MCF 10A (cell line): ENCODE measurements at places on chromosomes 2 and 18. TPM values are rescaled to one million over a fixed set of nuclear protein-coding genes. Genes with fewer than 3 reads are reported as not detected.

HRH4 gene
- 0.10 and 0.16 TPM in 2 replicates for total RNA-seq

FOXD4L1 gene
- total RNA-seq: 0.63 and 0.98 TPM in 2 replicates

KCNG3 gene
- total RNA-seq: not detected in 2 replicates

CHRND gene
- not detected in 2 replicates for total RNA-seq

CDH2 gene
- total RNA-seq: 14.6 and 15.1 TPM in 2 replicates

HOXD4 gene
- total RNA-seq: not detected in 2 replicates

XPO1 gene
- total RNA-seq: 131 and 148 TPM in 2 replicates

CD302 gene
- total RNA-seq: 0.12 and 0.21 TPM in 2 replicates

DNA sequence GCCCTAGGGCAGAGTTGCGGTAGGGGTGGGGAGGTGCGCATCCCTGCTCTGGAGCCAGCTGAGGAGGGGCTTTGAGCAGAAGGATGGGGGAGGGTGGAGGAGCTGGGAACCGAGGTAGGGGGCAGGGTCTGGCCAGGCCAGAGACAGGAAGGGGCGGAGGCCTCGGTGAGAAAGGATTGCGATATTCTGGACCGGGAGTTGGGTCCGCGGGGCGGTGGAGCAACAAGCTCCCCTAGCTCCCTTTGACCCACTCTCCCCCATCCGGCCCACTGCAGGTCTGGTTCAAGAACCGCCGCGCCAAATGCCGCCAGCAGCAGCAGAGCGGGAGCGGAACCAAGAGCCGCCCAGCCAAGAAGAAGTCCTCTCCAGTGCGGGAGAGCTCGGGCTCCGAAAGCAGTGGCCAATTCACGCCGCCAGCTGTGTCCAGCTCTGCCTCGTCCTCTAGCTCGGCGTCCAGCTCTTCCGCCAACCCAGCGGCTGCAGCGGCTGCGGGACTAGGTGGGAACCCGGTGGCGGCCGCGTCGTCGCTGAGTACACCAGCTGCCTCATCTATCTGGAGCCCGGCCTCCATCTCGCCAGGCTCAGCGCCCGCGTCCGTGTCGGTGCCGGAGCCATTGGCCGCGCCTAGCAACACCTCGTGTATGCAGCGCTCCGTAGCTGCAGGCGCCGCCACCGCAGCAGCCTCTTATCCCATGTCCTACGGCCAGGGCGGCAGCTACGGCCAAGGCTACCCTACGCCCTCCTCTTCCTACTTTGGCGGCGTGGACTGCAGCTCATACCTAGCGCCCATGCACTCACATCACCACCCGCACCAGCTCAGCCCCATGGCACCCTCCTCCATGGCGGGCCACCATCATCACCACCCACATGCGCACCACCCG, 4.8 kb downstream of the OTX1 start:
- peaks cover 9% of the 10 kb centered on the region for H3K36me3 ChIP-seq
- H3K27me3 ChIP-seq: no peaks in the 10 kb centered on the region
- no peak overlapping the region for H3K27ac ChIP-seq
- no peaks in the 10 kb centered on the region for H3K4me1 ChIP-seq
- H3K4me3 ChIP-seq: no peak overlapping the region

- H3K27me3 ChIP-seq: no peaks in the 10 kb centered on the region
- no peak overlapping the region for H3K4me3 ChIP-seq
- H3K4me1 ChIP-seq: peaks cover 13% of the 10 kb centered on the region
- peaks cover 18% of the 10 kb centered on the region for H3K36me3 ChIP-seq
- no peak overlapping the region for H3K27ac ChIP-seq
- DNase-seq: peak; percentile 73
Observed at GRCh38 chr2:47070920-47071824, 83.9 kb downstream of the STPG4 start.

DNA sequence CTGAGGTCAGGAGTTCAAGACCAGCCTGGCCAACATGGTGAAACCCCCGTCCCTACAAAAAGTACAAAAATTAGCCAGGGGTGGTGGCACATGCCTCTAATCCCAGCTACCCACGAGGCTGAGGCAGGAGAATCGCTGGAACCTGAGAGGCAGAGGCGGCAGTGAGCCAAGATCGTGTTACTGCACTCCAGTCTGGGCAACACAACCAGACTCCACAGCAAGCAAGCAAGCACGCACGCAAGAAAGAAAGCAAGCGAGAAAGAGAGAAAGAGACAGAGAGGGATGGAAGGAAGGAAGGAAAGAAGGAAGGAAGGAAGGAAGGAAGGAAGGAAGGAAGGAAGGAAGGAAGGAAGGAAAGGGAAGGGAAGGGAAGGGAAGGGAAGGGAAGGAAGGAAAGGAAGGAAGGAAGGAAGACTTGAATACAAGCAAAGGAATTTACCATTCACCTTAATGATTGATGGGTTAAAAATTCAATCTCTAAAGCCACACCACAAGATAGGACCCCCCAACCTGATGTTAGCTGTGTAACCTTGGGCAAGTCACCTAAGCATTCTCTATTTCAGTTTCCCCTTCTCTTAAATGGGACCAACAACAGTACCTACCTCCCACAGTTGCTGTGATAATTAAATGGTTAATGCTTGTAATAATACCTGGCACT, 181.7 kb downstream of the ATAD2B start:
- H3K36me3 ChIP-seq: peaks cover 27% of the 10 kb centered on the region
- no peaks in the 10 kb centered on the region for H3K27me3 ChIP-seq
- DNase-seq: no peak
- no peak overlapping the region for H3K4me3 ChIP-seq
- peaks cover 20% of the 10 kb centered on the region for H3K4me1 ChIP-seq

GRCh38 chr2:38375696-38376345, 1.3 kb downstream of the ATL2 start:
- H3K4me1 ChIP-seq: peaks cover 31% of the 10 kb centered on the region
- peak overlapping the region; percentile 98 for H3K27ac ChIP-seq
- no peaks in the 10 kb centered on the region for H3K27me3 ChIP-seq
- peaks cover 5% of the 10 kb centered on the region for H3K36me3 ChIP-seq
- DNase-seq: peak; percentile 6
- H3K4me3 ChIP-seq: peak overlapping the region; percentile 94

DNA sequence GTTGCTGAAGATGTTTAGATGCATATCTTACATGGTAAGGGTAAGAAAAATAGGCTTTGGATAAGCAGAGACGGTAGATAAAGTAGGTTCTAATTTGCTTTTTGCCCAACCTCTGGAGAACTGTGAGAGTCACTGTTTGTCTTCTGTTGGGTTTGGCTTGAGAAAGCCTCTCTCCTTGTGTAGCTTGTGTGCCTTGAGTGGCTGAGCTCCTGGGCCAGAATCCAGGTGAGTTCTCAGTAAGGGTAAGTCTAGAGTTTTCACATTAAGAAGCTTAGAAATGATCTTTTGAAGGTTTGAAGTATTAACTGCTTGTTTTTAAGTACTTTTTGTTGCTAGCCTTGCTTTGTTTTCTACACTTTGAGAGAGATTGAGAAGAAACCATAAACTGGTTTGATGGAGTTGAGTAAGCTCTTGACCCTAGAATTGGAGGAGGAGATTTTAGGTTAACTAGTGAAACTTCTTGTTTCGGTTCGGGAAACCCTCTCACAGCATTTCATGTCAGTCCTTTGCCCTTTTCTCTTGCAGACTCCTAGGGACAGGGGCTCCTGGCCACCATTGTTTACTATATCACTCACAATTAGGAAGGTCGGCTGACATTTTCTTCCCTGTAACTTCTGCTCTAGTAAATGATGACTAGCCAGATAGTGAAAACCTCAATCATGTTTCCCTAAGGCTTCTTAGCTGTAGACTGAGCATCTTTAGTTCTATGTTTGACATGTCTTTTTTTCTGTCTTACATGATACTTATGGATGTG, 26.0 kb downstream of the MAP4K4 start:
- H3K27ac ChIP-seq: no peak overlapping the region
- peaks cover 20% of the 10 kb centered on the region for H3K36me3 ChIP-seq
- no peak for DNase-seq
- H3K4me3 ChIP-seq: no peak overlapping the region

GRCh38 chr2:177143444-177143843, 69.2 kb upstream of the HNRNPA3 start:
- H3K27ac ChIP-seq: no peak overlapping the region
- H3K27me3 ChIP-seq: peaks cover 43% of the 10 kb centered on the region
- no peaks in the 10 kb centered on the region for H3K36me3 ChIP-seq
- H3K4me1 ChIP-seq: peaks cover 7% of the 10 kb centered on the region
- no peak overlapping the region for H3K4me3 ChIP-seq

DNA sequence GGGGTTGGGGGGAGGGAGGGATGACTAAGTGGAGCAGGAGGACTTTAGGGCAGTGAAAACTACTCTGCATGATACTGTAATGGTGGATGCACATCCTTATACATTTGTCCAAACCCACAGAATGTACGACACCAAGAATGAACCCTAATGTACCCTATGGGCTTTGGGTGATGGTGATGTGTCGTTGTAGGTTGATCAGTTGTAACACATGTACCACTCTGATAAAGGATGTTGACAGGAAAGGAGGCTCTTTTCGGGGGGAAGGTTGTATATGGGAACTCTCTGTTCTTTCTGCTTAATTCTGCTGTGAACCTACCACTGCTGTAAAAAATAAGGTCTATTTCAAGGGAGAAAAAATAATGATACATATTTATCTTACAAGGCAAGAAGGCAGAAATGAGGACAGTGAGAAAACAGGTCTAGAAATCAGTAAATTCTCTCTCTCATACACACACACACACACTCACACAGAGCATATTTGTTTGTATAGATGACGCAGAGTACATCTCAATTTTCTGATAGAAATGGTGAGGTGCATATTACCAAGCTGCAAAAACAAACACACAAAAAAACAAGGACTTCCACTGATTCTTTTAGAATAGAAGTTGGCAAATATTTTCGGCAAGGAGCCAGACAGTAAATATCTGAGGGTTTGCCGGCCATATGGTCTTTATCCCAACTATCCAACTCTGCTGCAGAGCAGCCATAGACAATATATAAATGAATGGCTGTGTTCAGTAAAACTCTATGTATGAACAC, 20.2 kb downstream of the FAM124B start:
- H3K36me3 ChIP-seq: no peaks in the 10 kb centered on the region
- no peak overlapping the region for H3K27ac ChIP-seq
- H3K4me3 ChIP-seq: no peak overlapping the region
- no peaks in the 10 kb centered on the region for H3K4me1 ChIP-seq
- H3K27me3 ChIP-seq: no peaks in the 10 kb centered on the region

DNA sequence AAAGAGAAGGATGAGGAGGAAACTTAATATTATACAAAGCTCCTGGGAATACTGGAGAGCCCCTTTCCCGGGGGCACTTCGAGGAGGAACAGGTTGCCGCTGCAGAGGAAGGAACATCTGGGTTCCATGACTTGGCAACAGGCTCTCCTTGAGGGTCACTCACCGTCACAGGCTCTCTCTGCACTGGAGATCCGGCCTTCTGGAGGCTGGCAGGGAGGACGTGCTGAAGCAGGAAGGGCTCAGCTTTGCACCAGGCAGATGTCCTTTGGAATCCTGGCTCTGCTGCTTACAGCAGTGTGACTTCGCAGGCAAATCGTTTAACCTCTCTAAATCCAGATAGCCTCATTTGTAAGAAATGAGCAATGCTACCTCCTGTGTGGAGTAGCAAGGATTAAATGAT, 2.9 kb upstream of the DPYSL5 start:
- peaks cover 49% of the 10 kb centered on the region for H3K27me3 ChIP-seq
- no peaks in the 10 kb centered on the region for H3K36me3 ChIP-seq
- no peak overlapping the region for H3K27ac ChIP-seq
- no peak overlapping the region for H3K4me3 ChIP-seq
- no peak for DNase-seq
- no peaks in the 10 kb centered on the region for H3K4me1 ChIP-seq

GRCh38 chr18:46096651-46097300, 1.3 kb downstream of the ATP5F1A start:
- DNase-seq: peak; percentile 11
- peaks cover 5% of the 10 kb centered on the region for H3K4me1 ChIP-seq
- H3K27me3 ChIP-seq: no peaks in the 10 kb centered on the region
- H3K4me3 ChIP-seq: peak overlapping the region; percentile 91

GRCh38 chr2:141195087-141195486, 935.7 kb downstream of the LRP1B start:
- no peak overlapping the region for H3K27ac ChIP-seq
- no peaks in the 10 kb centered on the region for H3K27me3 ChIP-seq
- H3K36me3 ChIP-seq: no peaks in the 10 kb centered on the region
- no peaks in the 10 kb centered on the region for H3K4me1 ChIP-seq
- no peak overlapping the region for H3K4me3 ChIP-seq

- H3K27me3 ChIP-seq: no peaks in the 10 kb centered on the region
- peaks cover 13% of the 10 kb centered on the region for H3K4me1 ChIP-seq
- no peak overlapping the region for H3K4me3 ChIP-seq
- DNase-seq: no peak
- no peaks in the 10 kb centered on the region for H3K36me3 ChIP-seq
Observed at GRCh38 chr18:31647127-31647753, 37.1 kb downstream of the B4GALT6 start.

- H3K4me3 ChIP-seq: no peak overlapping the region
- peaks cover 5% of the 10 kb centered on the region for H3K4me1 ChIP-seq
- H3K27me3 ChIP-seq: no peaks in the 10 kb centered on the region
- no peak overlapping the region for H3K27ac ChIP-seq
Observed at GRCh38 chr2:48792030-48792429, 36.5 kb upstream of the LHCGR start.

GRCh38 chr2:224968051-224968450, 74.2 kb downstream of the DOCK10 start:
- H3K4me3 ChIP-seq: no peak overlapping the region
- no peaks in the 10 kb centered on the region for H3K36me3 ChIP-seq
- no peaks in the 10 kb centered on the region for H3K27me3 ChIP-seq
- DNase-seq: no peak
- no peak overlapping the region for H3K27ac ChIP-seq
- peaks cover 2% of the 10 kb centered on the region for H3K4me1 ChIP-seq

DNA sequence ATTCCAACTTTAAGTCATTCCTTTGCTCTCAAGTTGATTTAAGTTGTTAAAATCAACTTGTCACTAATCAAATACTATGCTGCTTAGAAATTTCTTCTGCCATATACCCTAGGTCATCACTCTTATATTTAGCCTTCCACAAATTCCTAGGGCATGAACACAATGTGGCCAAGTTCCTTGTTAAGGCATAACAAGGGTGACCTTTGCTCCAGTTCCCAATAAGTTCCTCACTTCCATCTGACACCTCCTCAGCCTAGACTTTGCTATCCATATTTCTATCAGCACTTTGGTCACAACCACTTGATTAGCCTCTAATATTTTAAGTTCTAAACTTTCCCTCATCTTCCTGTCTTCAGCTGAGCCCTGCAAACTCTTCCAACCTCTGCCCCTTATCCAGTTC, 9.9 kb upstream of the TMEM37 start:
- H3K4me3 ChIP-seq: no peak overlapping the region
- no peaks in the 10 kb centered on the region for H3K36me3 ChIP-seq
- no peak overlapping the region for H3K27ac ChIP-seq
- no peaks in the 10 kb centered on the region for H3K27me3 ChIP-seq
- no peak for DNase-seq

- H3K4me1 ChIP-seq: peaks cover 8% of the 10 kb centered on the region
- peak overlapping the region; percentile 39 for H3K27ac ChIP-seq
- no peak for DNase-seq
Observed at GRCh38 chr2:101624706-101625332, 72.7 kb upstream of the MAP4K4 start.
